ENCODE measurements at places on chromosomes 1 and 21.

DNA sequence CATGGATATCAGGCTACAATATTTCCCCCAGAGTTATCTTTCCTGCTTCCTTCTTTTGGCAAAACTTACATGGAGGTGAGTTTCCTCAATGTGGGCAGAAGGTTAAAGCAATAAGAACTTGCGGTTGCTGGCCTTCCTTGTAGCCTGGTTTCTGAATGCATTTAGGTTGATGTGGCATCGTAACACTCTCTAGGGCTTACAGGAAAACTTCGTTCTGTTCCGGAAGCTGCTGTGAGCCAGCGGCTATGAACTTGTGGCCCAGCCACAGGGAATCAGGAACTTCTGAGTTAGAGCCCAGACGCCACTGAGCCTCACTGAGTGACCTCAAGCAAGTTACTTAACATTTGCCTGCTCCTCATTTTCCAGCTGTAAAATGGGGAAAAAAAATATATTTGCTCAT lies 623.4 kb upstream of the ADAMTS5 start:
- no peak for DNase-seq

DNA sequence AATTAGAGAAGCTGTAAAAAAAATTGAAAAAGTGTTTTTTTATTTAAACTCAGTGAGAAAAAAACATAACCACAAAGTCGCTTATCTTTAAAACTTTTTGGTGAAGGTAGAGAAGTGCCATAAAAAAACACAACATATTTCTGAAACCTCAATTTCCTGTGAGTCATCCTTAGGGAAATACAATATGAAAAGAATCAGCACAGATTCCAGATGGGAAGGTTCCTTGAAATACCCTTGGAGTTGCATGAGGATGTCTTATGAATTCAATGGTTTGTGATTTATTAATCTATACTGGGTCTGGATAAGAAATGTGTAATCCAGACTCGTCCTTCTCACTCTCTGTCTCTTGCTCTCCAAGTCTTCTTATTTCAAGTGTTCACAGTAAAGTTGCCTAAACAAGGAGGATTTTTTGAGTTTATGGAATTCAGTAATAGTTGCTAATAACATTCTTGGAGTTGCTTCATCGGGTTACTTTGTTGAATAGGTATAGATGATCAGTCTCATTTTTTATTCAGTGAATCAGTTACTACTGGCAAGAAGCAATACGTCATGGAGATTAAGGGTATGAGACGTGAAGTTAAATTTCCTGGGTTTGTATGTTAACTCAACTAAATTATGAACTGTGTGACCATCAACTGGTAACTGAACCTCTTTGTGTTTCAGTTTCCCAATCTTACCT lies 191.4 kb downstream of the KCNK2 start:
- no peak for DNase-seq

GRCh38 chr1:179107706-179108629 lies 26.1 kb downstream of the TOR3A start:
- DNase-seq, result no peak

DNA sequence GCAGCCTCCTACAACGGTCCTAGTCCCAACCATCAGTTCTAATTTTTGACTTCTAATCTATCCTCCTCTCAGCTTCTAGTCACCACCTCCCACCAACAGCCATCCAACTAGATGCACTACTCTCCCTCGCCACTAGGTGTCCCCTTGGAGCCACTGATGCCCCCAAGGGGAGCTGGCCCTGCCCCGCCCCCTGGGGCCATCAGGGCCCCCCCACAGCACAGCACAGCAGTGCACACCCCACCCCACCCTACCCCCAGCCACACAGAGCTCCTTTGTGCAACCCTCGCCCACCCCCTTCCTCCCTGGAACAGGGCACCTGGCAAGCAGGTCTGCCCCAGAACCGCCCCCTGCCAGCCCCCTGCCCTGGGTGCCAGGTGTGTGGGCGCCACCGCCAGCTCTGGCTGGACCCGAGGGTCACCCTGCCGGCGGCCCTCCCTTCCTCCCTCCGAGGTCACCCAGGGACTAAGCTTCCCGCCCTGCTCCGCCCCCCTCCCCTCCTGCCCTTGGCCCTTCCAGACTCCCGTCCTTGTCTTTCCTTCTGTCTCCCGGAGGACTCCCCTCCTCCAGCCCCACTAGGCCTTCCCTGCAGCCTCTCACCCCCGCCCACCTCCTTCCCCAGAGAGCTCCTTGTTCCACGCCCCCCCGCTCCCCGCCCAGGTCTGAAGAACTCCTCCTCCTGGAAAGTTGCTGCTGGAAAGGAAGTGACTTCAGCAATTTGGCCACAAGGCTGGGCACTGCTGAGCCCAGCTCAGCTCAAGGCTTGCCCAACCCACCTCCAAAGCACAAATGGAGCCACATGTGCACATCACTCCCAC lies 47.0 kb downstream of the AHDC1 start:
- DNase-seq, result peak; percentile 86

- no peak for DNase-seq
These were observed 7.5 kb downstream of the DDR2 start for GRCh38 chr1:162639718-162640117.

- DNase-seq, result no peak
These were observed 27.5 kb downstream of the SERTAD4 start for GRCh38 chr1:210260096-210260495.

- no peak for DNase-seq
These were observed 20.4 kb upstream of the HPDL start for GRCh38 chr1:45306319-45306718.

GRCh38 chr1:11406845-11407244 lies 72.1 kb upstream of the DISP3 start:
- no peak for DNase-seq

GRCh38 chr1:206723805-206724472 lies 39.2 kb downstream of the MAPKAPK2 start:
- no peak for DNase-seq

- DNase-seq, result no peak
These were observed 3.9 kb downstream of the ACOT11 start for GRCh38 chr1:54551891-54552290.

DNA sequence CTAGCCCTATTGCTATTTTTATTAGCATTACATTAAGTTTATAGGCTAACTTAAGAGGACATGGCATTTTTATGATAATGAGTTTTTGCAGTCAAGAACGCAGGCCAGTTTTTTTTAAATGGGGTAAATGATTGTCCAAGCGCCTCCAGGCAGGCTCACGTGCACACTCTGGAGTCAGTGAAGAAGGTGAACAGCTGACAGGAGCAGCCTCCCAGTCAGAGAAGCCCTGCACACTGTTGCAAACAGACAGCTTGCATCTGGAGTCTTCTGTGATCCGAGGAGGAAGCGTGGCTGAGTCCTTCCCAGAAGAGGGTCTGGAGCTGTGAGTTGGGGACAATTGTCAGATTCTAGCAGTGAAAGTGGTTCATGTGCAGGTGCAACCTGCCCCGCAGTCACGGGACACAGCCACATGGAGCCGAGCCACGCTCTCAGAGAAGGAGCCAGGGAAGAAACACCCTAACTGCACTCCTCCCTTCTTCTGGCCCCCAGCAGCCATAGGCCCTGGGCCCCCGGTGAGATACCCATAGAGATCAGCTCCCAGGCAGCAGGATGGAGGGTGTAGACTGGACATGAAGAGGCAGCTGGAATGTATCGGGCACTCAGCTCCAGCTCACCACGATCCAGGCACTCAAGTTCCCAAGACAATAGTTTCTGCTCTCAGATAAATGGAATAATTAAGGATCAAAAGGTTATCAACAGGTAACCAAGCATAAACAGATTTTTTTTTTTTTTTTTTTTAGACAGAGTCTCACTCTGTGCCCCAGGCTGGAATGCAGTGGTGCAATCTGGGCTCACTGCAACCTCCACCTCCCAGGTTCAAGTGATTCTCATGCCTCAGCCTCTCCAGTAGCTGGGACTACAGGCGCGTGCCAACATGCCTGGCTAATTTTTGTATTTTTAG lies 26.4 kb downstream of the CAPN2 start:
- DNase-seq, result no peak

DNA sequence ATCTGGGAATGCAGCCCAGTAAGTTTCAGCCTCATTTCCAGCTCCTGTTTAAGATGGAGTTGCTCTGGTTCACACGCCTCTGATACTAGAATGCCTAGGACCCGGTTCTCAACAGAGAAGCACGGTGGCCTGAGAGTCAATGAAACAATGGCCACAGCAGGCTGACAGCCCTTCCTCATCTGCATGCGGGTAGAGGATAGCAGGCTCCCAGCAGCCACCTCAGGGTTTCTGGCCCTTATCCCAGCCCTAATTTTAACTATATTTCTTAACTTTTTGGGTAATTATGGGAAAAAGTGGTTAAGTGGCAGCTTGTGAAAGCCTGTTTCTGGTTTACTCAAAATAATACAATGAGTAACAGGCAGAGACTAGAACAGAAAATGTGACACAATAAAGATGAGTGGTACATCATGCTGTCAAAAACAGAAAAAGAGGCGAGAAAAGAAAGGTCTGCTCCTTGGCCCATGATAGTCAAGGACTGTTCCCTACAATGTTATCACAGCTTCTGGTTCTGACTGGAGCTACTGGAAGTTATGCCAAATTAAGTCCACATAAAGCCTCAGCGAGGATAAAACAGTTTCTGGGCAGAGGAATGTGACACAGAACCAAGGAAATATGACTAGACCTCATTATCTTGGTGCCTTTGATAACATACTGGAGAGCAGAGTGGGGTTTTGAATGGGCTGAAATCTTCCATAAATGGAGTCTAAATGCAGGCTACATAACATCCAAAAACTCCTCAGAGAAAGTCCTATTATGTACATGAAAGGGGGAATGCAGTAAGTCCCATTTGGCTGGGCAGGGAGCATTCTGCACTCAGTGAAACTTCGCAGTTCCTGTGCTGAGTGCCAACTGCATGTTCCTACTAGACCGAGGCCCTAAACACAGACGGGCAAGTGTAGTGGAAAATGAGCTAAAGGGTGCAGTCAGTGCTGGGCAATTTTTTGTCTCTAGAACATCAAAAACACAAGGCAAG lies 92.1 kb downstream of the NIBAN1 start:
- no peak for DNase-seq

- DNase-seq, result no peak
These were observed 1376.2 kb downstream of the NCAM2 start for GRCh38 chr21:22374218-22374969.

GRCh38 chr1:27554759-27555699 lies 48.9 kb downstream of the AHDC1 start:
- no peak for DNase-seq

DNA sequence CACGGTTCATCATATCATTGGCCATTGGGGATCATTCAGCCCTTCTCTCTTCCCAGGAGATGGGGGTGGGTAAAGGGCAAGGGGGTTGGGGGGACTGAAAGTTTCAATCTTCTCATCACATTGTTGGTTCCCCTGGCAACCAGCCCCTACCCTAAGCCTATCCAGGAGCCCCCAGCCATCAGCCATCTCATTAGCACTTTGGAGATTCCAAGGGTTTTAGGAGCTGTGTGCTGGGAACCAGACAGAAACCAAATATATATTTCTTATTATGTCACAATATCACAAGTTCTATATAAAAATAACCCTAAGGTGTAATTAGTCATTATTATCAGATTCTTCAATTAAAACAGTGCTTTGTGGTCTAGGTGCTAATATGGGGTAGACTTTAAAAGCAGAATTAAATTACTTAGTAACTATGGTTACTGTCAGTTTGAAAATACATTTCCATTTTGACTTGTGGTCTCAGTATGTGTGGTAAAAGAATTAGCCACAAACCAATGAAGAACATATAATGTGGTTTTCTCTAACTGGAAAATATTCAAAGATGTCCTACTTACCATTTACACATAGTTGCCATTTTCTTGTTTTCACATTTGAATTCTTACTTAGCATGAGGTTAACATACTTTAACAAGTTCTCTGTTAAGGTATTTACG lies 28.1 kb downstream of the IL23R start:
- no peak for DNase-seq

DNA sequence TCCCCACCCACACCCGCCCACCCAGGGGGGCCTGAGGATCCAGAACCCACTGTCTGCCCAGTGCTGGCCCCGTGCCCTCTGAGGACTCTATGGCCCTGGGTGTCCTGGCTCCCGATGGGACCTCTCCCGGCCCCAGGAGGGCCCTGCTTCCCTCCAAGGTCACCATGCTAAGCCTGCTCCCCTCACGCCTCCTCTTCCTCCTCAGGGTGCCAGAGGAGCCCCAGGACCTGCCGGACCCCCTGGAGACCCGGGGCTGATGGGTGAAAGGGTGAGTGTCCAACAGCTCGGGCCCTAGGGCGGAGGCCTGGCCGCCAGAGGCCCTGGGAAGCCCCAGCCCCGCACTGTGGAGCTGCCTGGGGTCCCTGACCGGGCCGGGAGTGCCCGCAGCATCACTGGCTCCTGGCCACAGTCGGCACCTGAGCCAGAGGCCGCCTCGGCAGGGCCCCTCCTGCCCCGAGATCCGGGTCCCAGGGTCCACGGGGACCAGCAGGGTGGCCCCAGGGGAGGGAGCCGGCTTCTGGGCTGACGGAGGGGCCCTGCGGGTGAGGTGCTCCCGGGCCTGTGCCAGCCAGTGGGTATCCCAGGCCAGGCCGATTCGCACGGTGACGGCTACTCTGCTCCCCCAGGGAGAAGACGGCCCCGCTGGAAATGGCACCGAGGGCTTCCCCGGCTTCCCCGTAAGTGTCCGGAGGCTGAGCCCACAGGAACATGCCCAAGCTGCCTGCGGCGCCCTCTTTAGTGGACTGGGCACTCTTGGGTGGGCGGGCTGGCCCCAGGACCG lies 16.1 kb downstream of the COL6A1 start:
- DNase-seq, result no peak

- DNase-seq, result no peak
These were observed 11.2 kb upstream of the DPH2 start for GRCh38 chr1:43958351-43959255.

DNA sequence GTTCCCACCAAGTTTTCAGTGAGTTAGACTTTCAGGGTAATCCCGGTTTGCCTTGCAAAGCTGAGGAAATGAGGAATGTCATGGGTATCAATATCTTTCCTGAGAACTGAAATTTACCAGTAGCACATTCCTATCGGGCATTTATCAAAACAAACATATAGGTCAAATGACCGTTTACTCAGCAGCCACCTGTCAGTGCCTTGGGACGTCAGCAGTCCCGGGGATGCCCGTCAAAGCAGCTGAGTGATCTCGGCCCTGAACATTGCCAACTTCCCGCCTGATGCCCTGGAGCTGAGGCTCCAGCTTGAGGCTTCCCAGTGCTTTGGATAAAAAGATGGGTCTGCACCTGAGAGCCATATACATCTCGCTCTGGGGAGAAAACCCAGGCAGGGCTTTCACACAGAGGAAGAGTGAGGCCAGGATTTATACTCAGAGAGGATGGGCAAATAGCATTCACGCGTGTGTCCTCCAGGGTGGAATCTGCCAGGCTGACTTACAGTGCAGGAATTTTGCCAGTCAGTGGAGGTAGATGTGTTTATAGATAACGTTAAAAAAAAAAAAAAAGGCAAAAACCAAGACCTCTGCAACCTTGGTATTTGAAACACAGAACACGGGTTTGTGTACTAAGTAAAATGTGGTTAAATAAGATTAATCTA lies 435.7 kb upstream of the VAMP3 start:
- no peak for DNase-seq

Data from iPS DF 19.7 (cell line).